ENCODE measurements at places on chromosomes 6 and 20.

GRCh38 chr6:33425668-33426577 is 6.1 kb downstream of the SYNGAP1 start:
- DNase-seq = peak; percentile 71

DNA sequence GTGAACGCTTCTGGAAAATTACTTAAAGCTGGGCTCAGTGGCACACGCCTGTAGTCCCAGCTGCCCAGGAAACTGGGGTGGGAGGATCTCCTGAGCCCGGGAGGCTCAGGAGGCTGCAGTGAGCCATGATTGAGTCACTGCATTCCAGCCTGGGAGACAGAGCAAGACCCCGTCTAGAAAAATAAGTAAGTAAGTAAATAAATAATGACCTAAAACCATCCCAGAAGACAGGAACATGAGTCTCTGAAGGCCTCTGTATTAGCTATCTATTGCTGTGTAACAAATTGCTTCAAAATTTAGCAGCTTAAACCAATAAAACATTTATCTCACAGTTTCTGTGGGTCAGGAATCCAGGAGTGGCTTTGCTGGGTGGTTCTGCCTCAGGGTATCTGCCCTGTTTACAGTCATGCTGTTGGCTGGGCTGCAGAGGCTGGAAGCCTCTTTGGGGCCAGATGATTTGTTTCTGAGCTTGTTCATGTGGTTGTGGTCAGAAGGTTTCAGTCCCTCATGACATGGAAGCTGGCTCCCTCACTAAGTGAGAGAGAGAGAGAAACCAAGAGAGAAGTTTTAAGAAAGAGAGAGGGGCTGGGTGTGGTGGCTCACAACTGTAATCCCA is 48.4 kb upstream of the NCOA3 start:
- DNase-seq = no peak

- DNase-seq = no peak
These were observed 86.6 kb downstream of the TFAP2B start for GRCh38 chr6:50905297-50905696.

GRCh38 chr6:33298773-33299236 is at the start of gene RGL2:
RGL2 (minus strand) TSS chr6:33298942; CDS start chr6:33298610, 332 bp downstream.
- DNase-seq = peak; percentile 53

- no peak for DNase-seq
These were observed 534.7 kb upstream of the JARID2 start for GRCh38 chr6:14711056-14711703.

GRCh38 chr6:47043286-47043685 is 1.2 kb upstream of the ADGRF1 start:
- no peak for DNase-seq

DNA sequence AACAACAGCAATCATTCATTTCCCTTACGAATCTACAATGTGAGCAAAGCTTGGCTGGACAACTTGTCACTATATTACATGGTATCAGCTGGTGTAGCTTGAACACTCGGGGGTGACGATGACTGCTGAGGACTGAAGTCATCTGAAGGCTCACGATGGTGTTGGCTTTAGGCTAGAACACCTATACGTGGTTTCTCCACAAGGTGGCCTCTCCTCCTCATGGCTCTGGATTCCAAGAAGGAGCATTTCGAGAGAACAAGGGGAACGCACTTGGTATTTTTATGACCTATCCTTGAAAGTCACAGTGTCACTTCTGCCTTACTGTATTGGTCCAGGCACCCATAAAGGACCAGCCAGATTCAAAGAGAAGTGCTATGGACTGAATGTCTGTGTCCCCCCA is 37.5 kb upstream of the ADGRF1 start:
- no peak for DNase-seq

- no peak for DNase-seq
These were observed 154.1 kb upstream of the MYLIP start for GRCh38 chr6:15974817-15975216.

DNA sequence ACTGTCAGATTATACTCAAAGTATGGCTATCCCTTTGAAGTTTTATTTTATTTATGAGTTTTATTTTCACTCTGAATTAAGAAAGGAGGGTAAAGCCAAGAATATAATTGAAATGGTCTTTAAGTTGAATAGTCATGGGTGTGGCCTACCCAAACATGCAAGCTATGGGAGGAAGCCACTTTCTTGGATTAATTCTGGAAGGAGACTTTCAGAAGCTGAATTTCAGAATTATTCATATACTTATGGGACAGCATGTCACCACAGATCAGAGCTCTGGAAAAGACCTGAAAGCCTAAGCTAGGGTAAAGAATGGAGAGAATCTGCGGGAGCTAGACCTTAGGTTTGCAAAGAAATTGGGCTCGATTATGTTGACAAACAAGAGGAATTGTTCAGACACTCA is 242.4 kb upstream of the FKBP1C start:
- no peak for DNase-seq

DNA sequence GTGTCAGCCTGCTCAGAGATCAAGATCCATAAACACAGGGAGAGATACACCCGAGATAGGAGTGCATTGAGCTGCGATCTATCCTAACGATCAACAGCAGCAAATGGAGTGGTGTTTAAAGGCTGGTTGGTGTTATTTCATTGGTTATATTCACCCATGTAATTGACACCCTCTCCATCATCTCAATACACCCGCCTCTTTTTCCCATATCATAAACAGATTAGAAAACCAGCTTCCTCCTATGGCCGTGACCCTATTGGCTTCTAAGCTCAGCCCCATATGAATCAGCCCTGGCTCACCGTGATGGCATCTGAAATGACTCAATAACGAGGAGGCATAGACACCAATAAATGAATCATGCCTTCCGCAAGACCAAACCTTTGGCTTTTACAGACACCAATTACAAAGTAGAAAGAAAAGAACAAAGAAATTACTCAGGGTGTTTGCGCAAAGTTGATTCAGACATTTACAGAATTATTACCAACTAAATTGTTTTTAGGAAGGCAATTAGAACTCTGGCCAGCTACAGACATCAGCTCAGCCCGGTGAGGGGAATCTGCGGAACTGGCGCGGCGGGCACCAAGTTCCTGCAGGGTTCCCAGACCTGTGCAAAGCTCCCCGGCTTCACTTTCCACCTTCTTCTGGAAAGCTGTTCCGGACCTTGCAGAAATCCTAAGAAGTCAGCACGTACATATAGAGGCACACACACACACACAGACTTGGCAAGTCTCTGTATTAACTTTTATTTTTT is 11.5 kb downstream of the PMEPA1 start:
- peak; percentile 20 for DNase-seq

DNA sequence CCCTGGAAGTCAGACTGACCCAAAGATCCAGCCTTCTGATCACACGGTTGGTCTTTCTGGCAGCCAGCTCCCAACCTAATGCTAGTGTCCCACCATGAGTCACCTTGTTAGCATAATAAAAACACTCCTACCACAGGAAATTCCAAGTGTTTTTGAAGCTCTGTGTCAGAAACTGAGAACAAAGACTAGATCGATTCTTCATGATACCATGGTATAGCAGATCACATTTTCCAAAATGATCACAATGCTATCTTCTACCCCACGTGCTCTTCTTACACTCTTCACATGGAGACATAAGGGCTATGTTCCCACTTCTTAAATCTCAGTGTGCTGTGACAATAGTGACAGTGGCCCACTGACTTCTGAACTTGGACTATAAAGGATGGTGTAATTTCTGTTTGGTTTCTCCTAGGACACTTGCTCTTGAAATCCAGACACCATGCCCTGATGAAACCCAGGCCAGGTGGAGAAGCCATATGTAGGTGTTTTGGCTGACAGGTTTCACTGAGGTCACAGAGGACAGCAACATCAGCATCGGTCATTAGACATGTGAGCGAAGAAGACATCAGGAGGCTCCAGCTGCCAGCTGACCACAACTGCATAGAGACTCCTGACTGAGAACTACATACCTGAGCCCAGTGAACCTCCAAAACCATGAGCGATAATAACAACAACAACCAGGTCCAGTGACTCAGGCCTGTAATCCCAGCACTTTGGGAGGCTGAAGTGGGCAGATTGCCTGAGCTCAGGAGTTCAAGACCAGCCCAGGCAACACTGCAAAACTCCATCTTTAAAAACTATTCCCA is 57.5 kb downstream of the MKKS start:
- DNase-seq = no peak

DNA sequence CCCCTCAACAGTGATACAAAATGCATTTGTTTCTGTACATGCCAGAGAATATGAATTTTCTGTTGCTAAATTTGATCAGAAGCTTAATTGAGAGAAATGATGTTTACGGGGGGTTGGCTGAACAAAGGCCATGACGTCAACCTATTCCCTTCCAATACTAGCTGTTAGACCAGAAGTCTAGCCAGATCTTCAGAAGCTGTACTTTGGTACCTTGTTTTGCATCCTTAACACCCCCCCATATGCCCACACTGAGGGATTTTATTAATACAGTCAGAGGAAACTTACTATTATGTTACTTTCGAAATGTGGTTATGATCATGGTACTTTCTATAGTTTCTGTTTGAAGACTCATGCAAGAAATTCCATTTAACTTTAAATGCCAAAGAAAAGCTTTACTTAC is 3.1 kb downstream of the NCOA7 start:
- no peak for DNase-seq

DNA sequence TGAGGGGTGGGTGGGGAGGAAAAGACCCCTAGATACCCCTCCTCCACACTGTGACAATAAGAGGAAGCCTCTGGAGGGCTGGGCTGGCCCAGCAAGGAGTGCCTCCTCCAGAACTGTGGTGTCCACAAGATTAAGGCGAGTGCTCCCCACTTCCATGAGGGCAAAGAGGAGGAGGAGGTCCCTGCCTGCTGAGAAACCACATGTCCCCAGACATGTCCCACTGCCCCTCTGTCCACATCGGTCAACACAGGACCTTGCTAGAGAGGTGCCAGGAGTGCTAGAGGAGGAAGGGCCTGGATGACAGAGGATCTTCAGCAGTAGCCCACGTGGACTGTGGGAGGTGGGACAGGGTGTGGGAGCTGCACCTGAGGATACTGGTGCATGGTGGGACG is 3.1 kb downstream of the RAET1G start:
- no peak for DNase-seq

DNA sequence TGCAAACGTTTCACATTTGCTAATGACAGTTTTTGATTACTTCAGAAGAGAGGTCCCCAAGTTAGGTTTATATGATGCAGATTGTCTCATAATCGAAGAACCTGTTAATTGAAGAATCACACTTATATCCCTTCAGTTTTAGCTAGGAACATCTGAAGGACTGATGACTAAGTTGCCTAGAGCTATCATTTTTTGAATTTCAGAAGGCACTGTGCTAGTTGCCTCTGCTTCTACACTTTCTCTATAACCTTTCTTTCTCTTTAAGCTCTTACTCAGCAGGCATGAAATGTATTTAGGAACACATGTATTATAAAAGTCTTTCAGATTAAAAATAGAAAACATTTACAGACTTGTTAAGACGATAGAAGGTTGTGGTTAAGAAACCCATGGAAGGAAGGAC is 14.4 kb upstream of the GJE1 start:
- DNase-seq = no peak

- DNase-seq = no peak
These were observed 548 bp downstream of the PROCR start for GRCh38 chr20:35172434-35172806.

DNA sequence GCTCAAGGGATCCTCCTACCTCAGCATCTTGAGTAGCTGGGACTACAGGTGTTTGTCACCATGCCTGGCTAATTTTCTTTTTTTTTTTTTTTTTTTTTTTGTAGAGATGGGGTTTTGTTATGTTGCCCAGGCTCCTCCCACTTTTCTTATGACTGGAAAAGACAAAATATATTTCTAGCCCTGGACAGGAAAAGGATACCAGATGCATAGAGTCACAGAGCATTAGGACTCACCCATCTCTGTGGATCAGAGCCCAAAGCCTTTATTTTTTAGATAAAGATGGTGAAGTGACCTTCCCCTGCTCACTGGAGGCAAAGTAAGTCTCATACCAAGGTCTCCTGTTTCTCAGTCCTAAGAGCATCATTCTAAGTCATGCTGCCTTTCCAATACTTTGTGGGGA is 3.4 kb downstream of the TRIM10 start:
- DNase-seq = no peak

- DNase-seq = no peak
These were observed 255.4 kb downstream of the TSHZ2 start for GRCh38 chr20:53227523-53227922.

GRCh38 chr6:43420012-43420709 is 7.2 kb upstream of the ABCC10 start:
- DNase-seq = no peak

DNA sequence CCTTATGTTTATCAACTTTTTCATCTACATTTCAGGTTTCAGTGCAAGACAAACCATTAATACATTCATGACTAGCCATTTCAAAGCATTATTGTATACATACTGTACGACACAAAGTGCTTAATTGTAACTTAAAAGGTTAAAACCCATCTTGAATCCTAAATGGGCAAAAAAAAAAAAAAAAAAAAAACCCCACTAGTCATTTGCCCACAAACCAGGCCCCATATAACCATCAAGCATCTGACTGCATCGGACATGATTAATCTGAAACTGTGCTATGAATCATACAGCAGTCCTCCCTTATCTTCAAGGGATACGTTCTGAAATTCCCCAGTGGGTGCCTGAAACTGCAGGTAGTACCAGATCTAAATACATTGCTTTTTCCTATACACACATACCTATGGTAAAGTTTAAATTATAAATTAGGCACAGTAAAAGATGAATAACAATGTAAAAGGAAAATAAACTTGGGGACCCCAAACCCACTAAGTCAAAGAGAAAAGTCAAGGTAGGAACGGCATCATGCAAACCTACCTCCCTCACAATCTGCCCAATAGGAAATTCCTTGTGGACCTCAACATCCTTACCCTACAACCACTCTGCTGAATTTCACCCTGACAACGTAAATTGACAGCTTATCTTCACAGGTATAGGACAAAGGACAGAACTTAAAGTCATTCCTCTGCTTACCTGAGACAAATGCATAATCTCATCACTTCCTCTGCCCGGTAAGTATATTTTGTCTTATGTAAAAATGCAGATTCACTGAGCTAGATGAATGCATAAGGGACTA is 14.3 kb downstream of the B4GALT5 start:
- DNase-seq = no peak

GRCh38 chr6:115058414-115059211 is 715.8 kb upstream of the HS3ST5 start:
- no peak for DNase-seq

GRCh38 chr20:57281900-57282299 is 15.5 kb upstream of the BMP7 start:
- DNase-seq = no peak

DNA sequence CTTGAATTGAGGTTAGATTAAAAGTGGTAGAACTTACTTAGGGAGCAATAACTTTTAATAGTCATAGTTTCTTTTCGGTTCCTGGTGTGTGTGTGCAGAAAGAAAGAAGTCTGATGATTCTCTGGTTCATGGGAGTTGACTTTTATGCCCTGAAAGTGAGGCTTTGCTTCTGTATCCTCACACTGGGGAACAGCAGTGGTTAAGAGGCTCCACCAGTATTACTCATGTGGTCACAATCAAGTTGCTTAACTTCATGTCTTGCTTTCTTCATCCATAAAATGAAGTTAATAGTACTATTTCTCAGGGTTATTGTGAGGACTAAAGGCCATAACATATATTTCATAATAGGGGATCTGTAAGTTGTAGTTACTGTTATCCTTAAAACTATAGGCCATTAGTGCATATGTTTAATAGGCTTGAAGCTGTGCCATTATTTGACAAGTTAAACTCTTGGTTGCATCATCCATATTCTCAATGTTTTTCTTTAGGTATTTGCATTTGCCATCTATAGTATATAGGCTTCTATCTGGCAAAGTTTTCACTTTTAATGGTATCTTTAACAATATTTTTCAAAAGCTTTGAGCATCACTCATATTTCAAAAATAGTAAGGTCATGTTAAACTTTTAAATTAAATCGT is 262.4 kb downstream of the PLCB1 start:
- DNase-seq = no peak

- DNase-seq = no peak
These were observed 293.5 kb downstream of the UTRN start for GRCh38 chr6:144578385-144579350.
